ENCODE measurements at places on chromosomes 5 and 9.

- DNase-seq: no peak
Measured at GRCh38 chr5:122772446-122772845, 2.4 kb upstream of the SNX2 start.

DNA sequence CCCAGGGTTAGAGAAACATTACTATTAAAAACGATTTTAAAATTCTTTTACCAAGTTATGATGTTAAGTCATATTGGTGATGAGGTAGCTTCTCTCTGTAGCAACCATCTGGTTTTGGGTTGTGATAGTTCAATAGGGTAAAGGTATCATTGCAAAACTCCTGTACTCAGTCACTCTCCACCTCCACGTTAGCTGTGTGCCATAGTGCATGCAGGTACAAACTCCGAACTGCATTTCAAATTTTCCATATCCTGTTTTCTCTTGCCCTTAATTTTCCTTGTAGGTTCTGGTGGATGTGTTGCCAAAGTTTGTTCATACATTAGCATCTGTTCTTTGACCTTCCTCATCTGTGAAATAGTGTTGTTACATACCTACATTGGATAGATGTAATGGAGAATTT is 53.1 kb upstream of the ARRDC3 start:
- DNase-seq: no peak

- no peak for DNase-seq
Measured at GRCh38 chr5:76371960-76372322, 31.1 kb upstream of the IQGAP2 start.

GRCh38 chr9:2015581-2016407 is 647 bp downstream of the SMARCA2 start:
- peak; percentile 66 for DNase-seq

GRCh38 chr9:92500725-92501124 is 18.4 kb upstream of the ASPN start:
- DNase-seq: no peak

DNA sequence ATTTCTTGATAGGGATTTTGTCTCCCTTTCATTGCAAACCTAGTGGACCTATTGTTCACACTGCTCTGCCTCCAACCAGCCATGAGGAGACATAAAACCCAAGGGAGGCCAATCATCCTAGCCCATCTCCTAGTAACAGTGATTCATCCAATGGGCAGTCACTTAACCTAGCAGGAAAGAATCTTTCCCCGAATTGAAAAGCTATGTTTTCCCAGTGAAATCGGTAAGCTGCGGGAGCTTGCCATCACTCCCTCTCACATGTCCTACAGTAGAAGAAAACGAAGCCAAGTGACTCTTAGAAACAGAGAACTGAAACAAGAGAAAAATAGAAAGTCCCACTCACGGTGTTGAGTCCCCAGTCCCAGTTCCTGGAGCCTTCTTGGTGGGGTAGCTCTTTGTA is 123.3 kb downstream of the SUSD1 start:
- DNase-seq: no peak

DNA sequence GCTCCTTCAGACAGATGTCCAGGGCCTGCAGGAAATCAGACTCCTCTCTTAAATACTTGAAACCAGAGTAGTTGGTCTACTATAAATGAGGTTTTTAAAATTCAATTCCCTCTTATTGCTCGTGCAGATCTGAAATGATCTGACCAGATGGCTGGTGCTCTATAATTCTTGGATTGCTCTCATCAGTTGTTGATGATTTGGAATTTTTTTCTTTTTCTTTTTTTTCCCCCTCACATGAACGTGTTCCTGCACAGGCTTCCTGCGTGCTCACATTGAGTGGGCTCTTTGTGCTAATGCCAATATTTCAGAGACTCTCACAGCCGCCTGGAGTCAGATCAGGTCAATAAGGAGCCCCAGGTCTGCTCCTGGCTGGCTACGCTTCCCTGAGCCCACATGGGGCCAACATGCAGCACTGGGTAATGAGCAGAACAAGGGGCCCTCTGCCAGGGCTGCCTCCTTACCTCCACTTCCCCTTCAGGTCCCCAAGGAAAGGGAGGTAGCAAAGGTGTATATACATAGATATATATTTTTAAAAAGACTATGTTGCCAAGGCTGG is 82.0 kb downstream of the SIL1 start:
- no peak for DNase-seq

DNA sequence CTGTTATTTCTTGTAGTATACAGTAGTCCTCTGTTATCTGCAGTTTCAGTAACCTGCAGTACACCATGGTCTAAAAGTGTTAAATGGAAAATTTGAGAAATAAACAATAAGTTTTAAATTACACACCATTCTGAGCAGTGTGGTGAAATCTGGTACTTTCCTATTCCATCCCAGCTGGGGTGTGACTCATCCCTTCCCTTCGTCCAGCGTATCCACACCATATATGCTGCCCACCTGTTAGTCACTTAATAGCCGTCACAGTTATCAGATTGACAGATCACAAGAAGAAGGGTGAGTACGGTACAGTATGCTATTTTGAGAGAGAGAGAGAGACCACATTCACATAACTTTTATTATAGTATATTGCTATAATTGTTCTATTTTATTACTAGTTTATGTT is 28.9 kb downstream of the FAM151B start:
- DNase-seq: no peak

DNA sequence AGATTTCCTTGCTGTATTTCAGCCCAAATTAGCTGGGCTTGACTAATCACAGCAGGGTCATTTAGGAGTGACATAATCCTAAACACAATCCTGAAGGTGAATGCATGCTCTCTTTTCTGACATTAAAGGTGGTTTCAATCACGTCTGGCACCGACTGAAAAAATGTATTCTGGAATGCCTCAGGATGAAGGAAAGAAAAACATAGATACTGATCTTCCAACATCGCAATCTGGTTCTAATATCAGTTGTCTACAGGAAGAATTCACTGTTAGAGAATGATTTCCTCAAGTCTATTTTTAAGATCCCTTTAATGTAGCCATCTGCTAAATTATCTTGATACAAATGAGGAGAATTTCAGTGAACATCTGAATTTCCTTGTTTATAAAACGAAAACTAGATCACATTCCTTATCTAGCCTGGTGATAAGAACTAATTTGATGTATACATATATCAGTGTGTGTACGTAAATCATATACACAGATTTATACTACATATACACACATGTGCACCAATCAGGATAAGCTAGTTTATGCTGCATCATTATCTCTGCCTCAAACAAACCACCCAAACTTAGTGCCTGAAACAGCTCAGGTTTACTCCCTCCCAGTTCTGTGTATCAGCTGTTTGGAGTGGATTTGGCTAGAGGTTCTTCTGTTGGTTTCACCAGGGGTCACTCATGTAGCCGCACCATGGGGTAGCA is 31.3 kb upstream of the TAS2R1 start:
- DNase-seq: no peak

- DNase-seq: no peak
Measured at GRCh38 chr5:167816354-167816753, 475.1 kb upstream of the WWC1 start.

- DNase-seq: no peak
Measured at GRCh38 chr5:96387616-96388015, 45.4 kb downstream of the PCSK1 start.
